ENCODE measurements at places on chromosomes 2 and 18. TPM values are rescaled to one million over a fixed set of nuclear protein-coding genes. Genes with fewer than 3 reads are reported as not detected.

- DNase-seq, result no peak
These were observed 56.9 kb downstream of the HNMT start for GRCh38 chr2:138021154-138021553.

DNA sequence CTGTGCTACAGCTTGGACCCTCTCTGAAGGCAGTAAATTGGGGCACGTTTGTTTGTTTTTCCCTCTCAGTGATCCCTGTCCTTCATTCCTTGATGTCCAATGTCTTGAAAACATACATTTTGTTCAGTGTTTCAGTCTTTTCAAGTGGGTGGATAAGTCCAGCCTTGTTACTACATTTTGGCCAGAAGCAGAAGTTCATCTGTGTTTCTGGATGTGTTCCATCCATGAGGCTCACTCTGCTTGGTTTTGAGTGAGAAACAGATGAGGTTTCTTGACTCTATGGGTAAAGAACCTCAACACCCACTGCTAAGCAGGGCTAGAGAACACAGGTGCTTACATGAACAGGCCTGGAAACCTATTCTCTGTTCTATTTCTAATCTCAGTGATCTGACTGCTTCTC lies 74.5 kb upstream of the RFX8 start:
- no peak for DNase-seq

GRCh38 chr2:25131567-25132298 lies 36.6 kb downstream of the POMC start:
- no peak for DNase-seq

GRCh38 chr2:152611458-152612231 lies 105.6 kb downstream of the PRPF40A start:
- DNase-seq, result no peak

The GPR35 gene
- total RNA-seq, result 8.4 TPM

The ATL2 gene
- total RNA-seq, result 61.5 TPM

The EHD3 gene
- 2.3 TPM for total RNA-seq

The KCNK3 gene
- not detected for total RNA-seq
